ENCODE measurements at places on chromosomes 6 and 20.

- no peak for DNase-seq
Measured at GRCh38 chr6:145551164-145551563, 184.2 kb downstream of the EPM2A start.

- no peak for DNase-seq
Measured at GRCh38 chr6:81838031-81838430, 85.5 kb upstream of the TENT5A start.

- DNase-seq, result no peak
Measured at GRCh38 chr6:146315381-146316174, 228.1 kb upstream of the RAB32 start.

DNA sequence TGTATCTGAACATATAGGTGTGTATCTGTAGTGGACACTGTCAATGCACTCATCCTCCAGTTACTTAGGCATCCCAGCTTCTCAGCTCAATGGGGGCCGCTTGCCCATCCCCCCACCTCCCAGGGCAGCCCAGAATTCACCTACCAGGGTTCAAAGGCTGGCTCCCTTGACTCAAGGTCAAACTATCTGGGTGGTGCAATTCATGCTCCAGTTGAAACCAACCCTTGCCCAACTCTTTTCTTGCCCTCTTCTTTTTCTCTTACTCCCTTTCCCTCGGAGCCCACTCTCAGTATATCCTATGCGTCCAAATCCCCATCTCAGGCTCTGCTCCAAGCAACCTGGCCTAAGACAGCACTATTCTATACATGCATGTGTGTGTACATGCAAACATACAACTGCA lies 127.4 kb downstream of the BCAS1 start:
- no peak for DNase-seq

GRCh38 chr20:45874576-45874975 lies 6.5 kb upstream of the ZSWIM1 start:
- no peak for DNase-seq

DNA sequence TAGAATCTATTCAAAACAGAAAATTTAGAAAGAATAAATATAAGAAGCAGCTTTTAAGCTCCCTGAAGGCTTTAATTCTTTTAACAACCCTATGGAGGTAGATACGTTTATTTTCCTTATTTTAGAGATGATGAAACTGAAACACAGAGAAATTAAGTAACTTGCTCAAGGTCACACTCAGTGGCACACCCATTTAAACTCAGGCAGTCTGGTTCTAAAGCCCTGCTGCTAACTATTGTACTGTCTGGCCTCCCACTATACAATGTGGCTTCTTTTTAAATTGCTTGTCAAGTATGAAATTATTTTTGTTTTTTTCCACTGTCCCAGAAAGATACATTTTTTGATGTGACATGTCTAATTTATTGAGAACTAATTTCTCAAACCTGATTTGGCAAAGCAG lies 55.7 kb downstream of the FAM217A start:
- no peak for DNase-seq

- no peak for DNase-seq
Measured at GRCh38 chr20:4971064-4971463, 30.2 kb downstream of the SLC23A2 start.

DNA sequence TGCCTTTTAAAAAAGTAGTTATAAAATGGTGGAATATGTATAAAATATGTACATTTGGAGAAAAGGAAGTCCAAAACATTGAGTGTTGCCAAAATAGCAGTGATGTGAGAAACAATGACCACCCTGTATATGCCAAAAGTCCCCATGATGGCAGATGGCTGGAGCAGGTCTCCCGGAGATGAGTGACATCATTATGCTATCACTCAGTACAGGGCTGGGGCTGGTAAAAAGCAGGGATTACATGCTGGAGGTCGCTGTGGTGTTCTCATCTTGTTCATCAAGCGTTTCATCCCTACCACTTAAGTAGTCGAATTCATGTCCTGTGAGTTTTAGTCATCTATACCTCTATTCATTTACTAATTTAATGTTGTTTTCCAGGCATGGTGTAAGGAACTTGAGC lies 315.3 kb upstream of the SLC35B3 start:
- DNase-seq, result no peak

DNA sequence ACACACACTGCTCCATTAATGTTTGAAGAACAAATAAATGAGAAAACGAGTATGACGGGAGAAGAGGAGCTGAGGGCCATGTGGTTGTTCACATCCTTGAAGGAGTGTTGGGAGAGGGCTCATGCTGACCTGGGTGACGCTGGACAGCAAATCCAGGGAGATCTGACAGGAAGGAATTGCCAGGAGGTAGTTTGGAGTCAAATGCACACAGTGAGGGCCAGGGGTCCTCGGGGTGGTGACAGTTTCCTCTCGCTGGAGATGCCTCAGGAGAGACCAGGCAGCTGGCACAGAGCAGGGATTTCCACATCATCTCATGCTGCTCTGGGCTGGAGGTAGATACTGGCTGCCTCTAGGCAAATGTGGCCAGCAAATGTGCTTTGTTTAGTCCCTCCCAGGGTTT lies 2.0 kb upstream of the TMEM181 start:
- no peak for DNase-seq

All from T follicular helper cell (primary cell).